Mesothelial cell of epicardium (in vitro differentiated cells): ENCODE measurements at places on chromosomes 3 and 15. TPM values are rescaled to one million over a fixed set of nuclear protein-coding genes. Genes with fewer than 3 reads are reported as not detected.
A peak's percentile ranks its signal among the peaks of the same experiment; 100 is the strongest.

GRCh38 chr3:47747558-47747957 lies 34.1 kb downstream of the SMARCC1 start:
- DNase-seq, result no peak

- no peak for DNase-seq
Observed at GRCh38 chr3:73401616-73402279, 223.0 kb downstream of the PDZRN3 start.

- peak; percentile 73 for DNase-seq
Observed at GRCh38 chr3:138186803-138187295, 252 bp upstream of the ARMC8 start.

DNA sequence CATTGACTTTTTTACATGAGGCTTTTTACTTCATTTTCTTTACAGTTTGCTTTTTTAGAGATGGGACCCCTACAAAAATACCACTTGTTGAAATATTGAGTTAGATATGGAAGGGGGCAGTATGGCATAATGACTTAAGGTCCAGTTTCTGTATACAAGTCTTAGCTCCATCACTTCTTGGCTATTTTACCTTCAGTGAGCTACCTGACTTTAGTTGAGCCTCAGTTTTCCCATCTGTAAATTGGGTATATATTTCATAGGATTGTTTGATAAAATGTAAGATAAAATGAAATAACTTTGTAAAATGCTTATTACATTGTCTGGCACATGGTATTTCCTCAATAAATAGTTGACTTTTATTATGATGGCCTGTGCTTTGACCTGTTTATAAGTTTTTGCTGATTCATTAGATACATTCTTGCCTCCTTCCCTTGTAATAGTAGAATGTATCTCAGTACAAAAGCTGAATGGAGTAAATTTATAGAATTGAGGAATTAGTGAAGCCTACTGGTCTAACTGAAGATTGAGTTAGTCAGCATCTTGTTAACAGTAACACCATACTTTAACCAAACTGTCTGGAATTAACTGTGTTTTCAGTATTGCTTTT lies 27.6 kb downstream of the TBC1D23 start:
- DNase-seq, result no peak

- DNase-seq, result no peak
Observed at GRCh38 chr3:58260733-58261132, 23.1 kb downstream of the ABHD6 start.

DNA sequence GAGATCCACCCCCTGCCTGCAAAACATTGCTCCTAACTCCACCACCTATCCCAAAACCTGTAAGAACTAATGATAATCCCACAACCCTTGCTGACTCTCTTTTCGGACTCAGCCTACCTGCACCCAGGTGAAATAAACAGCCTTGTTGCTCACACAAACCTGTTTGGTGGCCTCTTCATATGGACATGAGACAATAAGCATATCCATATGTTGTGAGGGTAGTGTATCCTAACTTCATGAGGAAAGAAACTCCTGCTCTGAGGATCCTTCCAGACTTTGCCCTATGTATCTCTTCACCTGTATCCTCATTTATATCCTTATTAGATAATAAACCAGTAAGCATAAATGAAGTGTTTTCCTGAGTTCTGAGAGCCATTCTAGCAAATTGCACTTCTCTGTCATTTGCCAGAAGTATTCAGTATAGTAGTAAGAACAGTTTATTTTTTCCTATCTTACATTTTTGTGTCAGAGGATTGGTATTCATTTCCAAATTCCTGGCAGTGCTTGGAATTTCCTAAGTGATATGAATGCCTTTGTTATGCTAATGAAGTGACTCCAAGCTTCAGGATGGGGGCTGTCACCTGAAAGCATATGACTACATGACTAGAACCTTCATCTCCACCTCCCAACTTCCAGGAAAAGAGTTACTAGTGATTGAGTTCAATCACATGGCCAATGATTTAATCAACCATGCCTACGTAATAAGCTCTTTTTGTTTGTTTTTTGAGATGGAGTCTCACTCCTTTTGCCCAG lies 30.2 kb downstream of the TTBK2 start:
- DNase-seq, result no peak

DNA sequence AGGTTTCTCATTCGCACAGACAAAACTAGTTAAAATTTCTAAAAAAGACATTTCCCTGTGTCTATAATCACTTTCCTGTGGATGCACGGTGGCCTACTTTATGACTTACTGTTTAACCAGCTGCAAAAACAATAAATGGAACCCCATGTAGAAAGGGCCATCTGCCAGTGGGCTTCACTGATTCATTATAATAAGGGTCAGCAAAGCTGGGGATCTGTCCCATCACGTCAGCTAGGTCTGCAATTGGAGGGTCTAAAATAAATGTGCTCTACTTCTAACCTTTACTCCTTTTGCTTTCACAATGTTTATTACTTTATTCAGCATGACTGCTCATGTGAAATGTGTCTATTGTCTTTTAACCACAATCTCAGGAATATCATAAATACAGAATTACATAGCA lies 43.1 kb upstream of the NMD3 start:
- no peak for DNase-seq

- DNase-seq, result no peak
Observed at GRCh38 chr15:31964586-31965307, 65.6 kb upstream of the CHRNA7 start.

DNA sequence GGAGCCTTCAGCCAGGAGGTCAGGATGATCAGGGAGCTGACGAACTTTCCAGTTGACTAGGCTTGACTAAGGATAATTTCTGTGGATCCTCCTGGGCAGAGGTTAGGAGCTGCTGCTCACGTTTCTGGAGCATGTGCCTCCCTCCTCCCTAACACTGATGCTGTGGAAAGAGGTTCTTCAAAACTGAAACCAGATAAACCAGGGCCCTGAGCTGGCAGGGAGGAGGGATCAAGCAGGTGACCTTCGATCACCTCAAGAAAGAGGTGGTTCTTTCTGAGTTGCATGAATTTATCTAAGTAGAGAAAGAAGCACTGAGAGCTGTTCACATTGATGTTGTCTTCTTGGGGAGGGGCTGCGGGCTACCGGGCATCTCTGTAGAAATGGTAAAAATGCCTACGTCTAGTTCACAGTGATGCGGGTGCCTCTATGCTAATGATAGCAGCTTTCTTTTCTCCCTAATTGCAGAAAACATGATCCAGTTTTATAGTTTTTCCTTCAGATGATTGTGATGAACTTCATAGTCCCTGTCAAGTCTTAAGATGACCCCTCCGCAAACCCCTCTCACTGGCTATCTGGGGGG lies 332.7 kb upstream of the LRRFIP2 start:
- DNase-seq, result no peak

GRCh38 chr15:61034678-61035291 lies 194.3 kb downstream of the RORA start:
- no peak for DNase-seq

- no peak for DNase-seq
Observed at GRCh38 chr3:153927107-153927506, 194.1 kb upstream of the ARHGEF26 start.

GRCh38 chr15:44011238-44011854 lies 183.7 kb downstream of the FRMD5 start:
- DNase-seq, result no peak

GRCh38 chr3:182682263-182683241 lies 110.8 kb upstream of the ATP11B start:
- peak; percentile 39 for DNase-seq

DNA sequence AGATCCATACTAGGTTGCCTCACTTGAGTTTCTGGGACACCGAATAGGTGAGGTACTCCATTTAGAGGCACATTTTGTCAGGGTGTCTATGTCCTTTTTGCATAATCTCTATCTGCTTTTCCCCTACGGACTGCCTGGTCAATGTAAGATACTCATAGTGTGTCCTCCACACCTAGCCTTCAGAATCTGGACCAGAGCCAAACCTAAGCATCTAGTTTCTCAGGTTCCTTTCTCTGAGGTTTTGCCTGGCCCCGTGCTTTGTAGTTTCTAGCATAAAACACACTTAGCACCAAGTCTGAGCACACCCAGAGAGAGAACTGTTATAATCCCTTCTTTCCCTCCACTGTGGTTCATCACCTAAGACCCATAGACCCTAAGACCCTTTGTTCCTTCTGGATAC lies 105.9 kb upstream of the MLF1 start:
- DNase-seq, result no peak

DNA sequence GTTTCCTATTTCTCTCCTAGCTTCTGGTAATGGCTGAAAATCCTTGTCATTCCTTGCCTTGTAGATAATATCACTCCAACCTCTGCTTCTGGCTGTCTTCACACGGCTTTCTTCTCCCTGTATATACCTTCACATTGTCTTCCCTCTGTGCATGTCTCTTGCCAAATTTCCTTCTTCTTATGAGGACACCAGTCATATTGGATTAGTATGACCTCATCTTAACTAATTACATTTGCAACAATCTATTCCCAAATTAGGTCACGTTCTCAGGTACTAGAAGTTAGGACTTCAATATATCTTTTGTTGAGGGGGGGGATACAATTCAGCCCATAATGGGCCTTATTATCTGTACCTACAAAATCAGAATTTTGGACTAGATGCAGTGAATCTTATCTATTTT lies 417.4 kb downstream of the PLCL2 start:
- no peak for DNase-seq

DNA sequence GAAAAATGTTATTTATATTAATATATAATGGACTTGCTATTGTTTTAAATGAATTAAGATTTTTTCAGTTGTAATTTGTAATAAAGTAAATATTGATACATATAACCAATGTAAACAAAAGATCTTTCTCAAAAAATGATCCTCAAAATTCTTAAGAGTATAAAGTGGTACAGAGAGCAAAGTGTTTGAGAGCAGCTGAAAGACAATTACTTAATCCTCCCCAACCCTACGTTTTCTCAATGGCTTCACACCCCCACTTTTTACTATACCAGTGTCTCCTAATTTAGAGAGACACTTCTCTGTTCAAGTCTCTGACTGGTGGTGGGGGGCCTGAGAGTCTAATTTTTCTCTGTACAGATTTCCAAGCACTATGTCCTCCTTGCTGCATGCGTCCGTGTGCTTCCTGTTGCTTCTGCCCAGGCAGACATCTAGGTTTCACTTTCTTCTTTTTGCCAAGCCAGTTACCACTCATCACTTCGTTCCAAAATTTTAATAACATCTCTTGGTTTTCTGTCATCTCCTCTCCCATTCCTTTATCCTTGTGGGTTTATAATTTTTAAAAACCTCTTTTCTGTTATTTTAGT lies 276.3 kb upstream of the DNAJC19 start:
- DNase-seq, result no peak

Gene PIK3CA
- total RNA-seq, result 20.4 to 23.0 TPM (median 22.4 TPM) in 3 replicates

Gene C15orf61
- total RNA-seq, result 7.7 to 7.9 TPM (median 7.8 TPM) in 3 replicates

Gene PPP2R3A
- total RNA-seq, result 18.7 to 19.8 TPM (median 18.9 TPM) in 3 replicates

Gene BCHE
- total RNA-seq, result 3.8 to 6.4 TPM (median 4.6 TPM) in 3 replicates

Gene DNAH12
- total RNA-seq, result 0.29 to 0.60 TPM (median 0.43 TPM) in 3 replicates
